ENCODE measurements at places on chromosomes 16 and 17.

DNA sequence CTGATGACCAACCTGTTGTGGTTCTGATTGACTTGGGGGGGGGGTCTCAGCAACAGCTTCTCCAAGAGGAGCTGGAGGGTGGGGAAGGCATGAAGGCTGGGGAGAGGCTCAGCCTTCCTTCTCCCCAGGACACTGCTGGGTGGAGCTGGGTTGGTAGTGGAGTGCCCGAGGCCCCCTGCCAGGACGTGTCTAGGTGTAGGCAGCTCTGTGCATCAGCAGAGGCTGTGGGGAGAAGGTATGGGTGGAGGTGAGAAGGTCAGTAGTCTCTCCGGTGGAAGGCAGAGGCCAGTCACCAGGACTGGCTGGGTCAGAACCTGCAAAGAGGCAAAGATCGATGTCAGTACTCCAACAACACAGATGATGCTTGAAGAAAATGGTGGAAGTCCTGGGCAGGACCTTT lies 3.9 kb downstream of the CHAD start:
- no peak for DNase-seq

- DNase-seq: no peak
Observed at GRCh38 chr17:8835106-8835505, 32.4 kb downstream of the PIK3R6 start.

GRCh38 chr17:80017226-80018010 lies 18.3 kb downstream of the TBC1D16 start:
- no peak for DNase-seq

GRCh38 chr16:30982548-30983288 lies 2.3 kb upstream of the HSD3B7 start:
- DNase-seq: no peak

GRCh38 chr17:42135664-42136653 lies 13.4 kb downstream of the HSPB9 start:
- peak; percentile 24 for DNase-seq

DNA sequence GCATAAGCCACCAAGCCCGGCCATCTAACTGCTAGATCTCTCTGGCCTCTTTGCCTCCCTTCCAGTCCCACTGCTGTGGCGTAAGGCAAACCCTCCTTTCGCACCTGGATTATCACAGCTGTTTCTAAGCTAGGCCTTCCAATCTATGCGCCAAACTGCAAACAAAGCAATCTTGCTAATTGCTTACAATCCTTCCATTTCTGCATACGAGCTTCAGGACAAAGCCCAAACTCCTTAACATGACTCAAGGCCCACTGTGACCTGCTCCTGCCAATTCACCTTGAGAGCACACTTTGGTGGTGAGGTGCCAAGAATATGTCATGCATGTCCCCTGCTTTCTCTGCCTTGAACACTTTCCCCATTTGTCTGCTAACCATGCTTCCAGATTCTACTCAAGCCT lies 6.0 kb upstream of the ARL5C start:
- no peak for DNase-seq

DNA sequence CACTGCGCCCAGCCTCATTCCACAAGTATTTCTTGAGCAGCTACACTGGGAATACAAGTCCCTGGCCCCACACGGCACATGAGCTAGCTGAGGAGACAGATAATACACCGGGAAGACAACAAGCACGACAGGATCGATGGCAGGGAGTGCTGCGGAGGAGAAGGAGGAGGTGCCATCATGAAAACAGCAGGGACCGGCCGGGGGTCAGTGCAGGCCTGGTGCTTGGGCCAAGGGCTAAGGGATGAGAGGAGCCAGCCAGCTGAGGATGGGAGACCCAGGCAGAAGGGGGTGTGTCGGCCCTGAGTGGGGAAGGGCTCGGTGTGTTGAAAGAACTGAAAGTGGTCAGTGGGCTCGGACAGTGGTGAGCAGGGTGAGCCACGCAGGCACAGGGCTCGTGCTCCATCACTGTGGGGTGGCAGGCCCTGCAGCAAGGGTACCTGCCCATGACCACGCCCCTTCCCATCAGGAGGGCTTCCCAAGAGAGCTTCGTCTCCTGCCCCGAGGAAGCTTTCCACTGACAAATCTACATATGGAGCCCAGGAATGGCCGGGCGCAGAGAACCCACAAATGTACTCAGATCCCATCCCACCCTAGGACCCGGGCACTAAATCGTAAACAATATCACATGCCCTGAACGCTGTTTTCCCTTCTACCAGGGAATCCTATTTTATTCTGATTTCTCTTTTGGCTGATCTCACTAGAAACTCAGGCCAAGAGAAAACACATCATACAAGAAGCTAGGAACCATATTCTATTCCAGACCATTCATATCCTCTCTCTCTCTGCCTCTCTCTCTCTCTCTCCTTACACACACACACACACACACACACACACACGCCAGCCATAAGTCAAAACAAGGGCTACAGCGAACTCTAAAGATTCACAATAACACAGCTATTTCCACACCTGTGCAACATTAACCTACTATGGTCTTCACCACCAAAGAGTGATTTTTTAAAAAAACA lies 50.7 kb upstream of the TNRC6C start:
- DNase-seq: no peak

- peak; percentile 63 for DNase-seq
Observed at GRCh38 chr16:66954097-66954659, 6.9 kb upstream of the CES3 start.

- DNase-seq: no peak
Observed at GRCh38 chr16:75497558-75497957, 2.3 kb upstream of the CHST6 start.

DNA sequence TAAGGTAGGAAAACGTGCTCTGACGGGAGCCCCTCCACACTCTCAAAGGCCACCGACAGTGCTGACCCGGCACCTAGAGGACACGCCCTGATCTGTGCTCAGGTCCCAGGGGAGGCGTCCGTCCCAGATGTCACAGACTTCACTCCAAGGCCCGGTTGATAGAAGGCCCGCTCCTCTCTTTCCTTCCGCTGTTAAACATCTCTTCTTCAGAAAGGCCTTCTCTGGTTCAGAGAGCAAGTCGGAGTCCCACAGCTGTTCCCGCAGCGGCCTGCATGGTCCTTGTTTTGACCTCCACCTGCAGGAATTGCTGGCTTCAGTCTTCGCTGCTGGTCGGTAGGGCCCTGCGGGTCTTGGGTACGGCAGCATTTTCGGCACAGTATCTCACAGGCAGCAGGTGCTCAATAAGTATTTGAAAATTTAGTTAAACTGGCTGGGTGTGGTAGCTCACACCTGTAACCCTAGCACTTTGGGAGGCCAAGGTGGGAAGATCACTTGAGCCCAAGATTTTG lies 88.5 kb downstream of the MRC2 start:
- DNase-seq: no peak

DNA sequence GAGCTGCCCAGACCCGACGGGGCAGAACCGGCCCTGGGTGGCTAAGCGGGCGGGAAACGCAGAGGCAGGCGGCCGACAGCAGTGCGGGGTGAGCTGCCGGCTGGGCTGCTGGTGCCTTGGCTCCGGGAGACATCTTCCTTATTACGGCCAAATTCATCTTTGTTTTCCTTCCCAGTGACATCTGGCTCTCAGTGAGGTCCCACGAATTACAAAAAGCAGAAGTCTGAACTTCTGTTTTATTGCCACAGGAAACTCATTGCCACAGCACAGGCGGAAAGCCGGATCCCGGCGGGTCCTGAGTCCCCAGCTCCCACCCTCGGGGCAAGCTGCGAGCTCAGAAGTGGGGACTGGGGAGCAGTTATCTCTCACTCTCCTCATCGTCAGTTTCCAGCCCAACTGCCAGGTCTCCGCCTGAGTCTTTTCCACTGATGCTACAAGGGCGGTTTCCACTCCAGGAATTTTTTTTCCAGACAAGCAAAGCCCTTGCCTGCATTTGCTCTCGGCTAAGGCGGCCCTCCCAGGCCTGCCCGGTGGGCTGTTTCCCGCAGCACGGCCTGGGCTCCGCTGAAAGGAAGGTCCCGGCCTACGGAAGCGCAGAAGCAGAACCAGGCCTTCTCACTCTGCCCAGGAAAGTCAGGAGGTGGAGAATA lies 40.3 kb downstream of the CBFA2T3 start:
- DNase-seq: no peak

DNA sequence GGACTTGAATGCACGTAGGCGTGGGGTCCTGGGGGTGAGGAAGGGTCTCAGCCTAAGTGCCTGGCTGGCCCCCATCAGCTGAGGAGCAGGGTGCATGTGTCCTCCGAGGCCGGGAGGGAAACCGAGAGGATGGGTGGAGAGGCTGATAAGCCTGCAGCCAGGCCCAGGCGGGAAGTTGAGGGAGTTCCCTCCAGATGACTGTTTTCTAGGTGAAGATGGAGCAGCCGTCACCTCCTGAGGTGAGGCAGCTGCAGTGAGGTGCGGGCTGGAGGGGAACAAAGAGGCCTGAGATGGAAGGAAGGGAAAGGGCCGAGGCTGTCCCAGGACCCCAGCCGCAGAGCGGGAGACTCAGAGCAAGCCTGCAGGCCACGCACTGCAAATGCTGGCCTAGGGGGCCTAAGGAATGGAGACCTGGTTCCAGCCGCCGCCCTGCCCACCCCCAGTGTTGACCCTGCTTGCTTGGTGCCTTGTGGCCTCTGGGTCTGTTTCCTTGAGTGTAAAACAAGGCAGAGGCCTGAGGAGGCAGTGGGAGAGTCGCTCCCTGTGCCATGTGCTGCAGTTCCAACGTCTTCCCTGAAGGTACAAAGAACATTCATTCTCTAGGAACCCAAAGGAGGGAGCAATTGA lies 3.0 kb downstream of the PECAM1 start:
- DNase-seq: no peak

DNA sequence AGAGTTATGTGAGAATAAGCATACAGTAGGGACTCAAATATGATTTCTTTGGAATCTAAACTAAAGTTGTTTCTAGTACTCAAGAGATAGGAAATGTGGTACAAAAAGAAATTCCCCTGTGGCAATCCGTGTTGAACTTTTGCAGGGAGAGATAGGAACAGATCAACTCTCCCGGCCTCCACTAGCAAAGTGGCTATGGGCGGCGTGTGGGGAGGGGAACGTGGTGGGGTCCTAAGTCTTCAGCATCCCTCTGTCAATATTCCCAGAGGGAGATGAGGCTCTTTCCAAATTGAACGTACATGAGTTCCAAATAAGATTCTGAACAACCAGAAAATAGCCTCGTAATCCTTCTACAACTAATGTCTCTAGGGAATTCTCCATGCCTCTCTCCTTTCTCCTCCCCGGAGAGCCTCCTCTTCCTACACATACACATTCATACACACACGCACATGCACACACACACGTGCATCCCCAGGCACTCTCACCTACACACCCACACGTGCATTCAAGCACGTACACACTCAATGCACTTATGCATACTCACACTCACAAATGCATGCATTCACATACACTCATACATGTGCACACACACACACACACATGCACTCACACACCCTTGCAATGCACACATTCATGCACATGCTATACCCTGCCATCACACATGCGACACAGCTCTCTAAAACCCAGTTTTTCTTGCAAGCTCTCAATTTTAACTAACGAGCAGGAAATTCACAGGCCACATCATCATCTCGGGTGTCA lies 244.8 kb downstream of the MAF start:
- DNase-seq: no peak

DNA sequence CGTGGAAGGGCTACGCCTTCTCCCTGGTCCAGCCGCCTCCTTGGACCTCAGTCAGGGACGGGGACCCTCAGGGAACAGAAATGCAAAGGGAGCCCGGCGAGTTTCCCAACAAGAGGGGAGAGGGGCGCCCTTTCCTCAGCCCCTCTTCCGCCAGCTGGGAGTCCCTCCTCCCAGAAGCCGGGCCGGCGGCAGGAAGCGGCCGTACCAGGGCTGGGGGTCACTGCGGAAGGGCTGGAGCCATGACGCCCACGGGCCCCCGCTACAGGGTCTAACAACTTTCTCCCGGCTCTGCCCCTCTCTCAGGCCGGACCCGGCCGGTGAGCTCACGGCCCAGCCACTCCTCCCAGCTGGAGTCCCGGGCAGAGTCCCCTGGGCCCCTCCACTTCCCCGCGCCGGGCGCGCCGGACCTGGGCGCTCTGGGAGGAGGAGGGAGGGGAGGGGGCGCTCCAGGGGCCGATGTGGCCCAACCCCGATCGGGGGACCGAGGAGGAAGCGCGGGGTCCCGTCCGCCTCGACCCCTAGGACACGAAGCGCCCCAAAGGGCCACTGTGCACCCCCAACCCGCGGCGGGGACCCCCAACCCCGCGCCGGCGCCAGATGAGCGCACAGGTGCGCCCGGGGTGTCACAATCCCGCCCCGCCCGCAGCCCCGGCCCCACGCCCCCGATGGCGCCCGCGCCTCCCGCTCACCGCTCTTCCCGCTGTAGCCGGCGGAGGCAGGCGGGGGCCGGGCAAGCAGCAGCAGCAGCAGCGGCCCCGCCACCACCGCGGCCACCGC lies 578 bp downstream of the PGAP6 start:
- no peak for DNase-seq

DNA sequence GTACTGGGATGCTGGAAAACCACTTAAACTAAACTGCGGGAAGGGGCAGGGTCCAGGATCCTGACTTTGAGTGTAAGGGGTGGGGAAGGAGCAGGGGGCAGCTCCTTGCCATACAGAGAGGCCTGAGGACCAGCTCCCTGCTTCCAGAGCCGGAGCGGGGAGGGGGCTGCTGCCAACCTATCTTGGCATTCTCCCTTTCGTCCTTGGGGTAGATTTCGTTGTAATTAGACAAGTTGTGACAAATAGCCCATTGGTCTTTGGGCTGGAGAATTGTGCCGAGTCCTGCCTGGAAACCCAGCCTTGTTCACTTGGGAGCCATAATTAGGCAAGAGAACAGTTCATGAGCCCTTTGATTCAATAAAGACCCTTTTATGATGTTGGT lies 175.5 kb downstream of the RAB11FIP4 start:
- no peak for DNase-seq

GRCh38 chr16:10387188-10387617 lies 1.3 kb downstream of the ATF7IP2 start:
- DNase-seq: no peak

- DNase-seq: no peak
Observed at GRCh38 chr17:8436844-8437171, 1.1 kb downstream of the NDEL1 start.

- no peak for DNase-seq
Observed at GRCh38 chr17:14791221-14791620, 473.9 kb downstream of the PMP22 start.

DNA sequence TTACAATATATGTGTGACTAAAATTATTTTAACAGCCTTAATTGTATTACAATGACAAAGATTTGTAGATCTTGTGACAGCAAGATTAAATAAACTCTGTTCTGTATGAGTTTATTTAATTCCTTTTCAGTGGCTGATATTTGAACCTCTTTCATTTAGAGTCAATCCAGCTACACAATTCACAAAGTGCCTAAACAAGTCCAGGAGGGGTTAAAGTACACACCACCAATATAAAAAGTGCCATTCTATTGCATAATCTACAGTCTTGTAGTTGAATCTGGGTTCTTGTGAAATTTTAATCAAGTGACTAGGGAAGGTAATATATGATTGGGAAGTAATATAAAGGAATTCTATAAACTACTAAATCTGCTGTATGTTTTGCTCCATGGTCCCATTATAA lies 3.9 kb upstream of the NFAT5 start:
- DNase-seq: no peak

GRCh38 chr17:61352781-61353491 lies 46.7 kb upstream of the TBX2 start:
- no peak for DNase-seq

GRCh38 chr17:17387017-17387497 lies 83.9 kb downstream of the NT5M start:
- no peak for DNase-seq
